AG10803 (cell line): ENCODE measurements at places on chromosomes 1 and 21.

DNA sequence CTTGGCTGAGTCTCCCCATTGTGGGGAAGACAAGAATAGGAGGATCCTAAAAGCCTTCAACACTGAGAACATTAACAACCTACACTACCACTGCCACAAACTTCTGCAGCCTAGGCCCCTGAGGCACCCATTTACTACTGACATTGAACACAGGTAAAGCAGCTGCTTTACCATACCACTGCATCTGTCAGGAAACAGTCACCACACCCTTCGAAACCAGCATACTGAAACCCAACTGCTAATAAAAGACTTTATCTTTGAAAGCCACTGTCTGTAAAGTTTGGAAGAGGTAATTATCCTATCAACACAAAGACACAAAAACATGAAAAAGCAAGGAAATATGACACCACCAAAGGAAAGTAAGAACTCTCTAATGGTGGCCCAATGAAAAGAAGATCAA is 7.4 kb downstream of the IFNAR1 start:
- DNase-seq: no peak

- DNase-seq: no peak
Measured at GRCh38 chr1:36994868-36995267, 39.4 kb downstream of the GRIK3 start.

DNA sequence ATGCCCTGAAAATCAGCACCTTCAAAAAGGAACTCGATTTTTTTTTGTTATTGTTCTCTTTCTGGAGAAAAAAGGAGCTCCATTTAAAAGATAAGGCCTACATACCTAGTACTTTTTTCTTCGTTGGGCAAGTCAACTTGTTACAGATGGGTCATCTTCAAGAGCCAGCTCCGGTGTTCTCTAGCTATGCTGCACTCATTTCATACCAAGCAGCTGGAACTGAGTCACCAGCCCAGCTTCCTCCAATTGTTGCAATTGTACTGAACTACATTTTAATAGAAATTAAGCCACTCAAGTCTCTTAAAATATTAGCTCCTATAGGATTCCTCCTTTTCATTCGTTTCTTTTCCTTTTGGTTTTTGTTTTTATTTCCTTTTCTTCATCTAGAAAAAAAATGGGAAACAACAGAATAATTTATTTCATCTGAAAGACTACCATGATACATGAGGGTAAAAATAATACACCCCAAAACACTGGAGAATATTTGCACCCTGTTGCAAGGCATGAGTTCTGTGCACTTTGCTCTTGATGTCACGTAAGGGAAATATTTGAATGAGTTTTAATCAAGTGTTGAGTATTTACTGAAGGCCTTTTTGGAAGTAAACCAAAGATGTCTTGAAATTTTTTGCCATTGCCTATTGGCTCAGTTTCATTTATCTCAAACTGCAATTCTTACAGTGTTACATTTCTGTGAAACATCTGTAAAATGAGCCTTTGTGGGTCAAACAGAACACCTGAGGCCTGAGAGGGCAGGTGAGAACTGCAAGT is 60.5 kb downstream of the CLIC4 start:
- peak; percentile 75 for DNase-seq

GRCh38 chr1:82225421-82226185 is 424.9 kb downstream of the ADGRL2 start:
- peak; percentile 5 for DNase-seq

GRCh38 chr1:174877208-174877673 is 122.5 kb upstream of the CACYBP start:
- DNase-seq: no peak
